ENCODE measurements at places on chromosomes 11 and 22.
A peak's percentile ranks its signal among the peaks of the same experiment; 100 is the strongest.

DNA sequence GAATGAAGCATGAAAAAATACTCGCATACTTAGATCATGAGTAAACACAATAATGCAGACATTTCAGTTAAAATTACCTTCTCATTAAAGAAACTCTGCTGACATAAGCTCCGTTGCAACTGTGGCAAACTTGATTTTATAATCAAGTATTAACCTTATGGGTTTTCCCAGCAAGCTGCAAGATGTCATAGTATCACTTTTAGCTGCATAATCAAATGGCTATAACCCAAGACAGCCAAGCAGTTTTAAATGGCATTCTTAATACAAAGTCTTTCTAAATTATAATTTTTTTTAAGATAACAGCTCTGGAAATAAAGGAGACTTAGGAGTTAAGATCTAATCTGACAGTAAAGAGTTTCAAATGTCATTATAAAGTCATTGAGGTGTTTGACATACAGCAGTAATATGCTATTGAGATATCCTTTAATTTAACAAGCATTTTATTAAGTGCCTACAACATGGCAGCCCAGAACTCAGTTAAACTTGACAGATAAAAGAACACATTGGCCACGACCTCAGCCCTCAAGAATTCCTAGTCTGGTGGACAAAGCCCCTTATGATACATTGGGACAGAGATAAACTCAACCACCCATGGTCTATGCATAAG lies 163.1 kb upstream of the FAT3 start:
- DNase-seq: no peak

GRCh38 chr22:49499433-49500075 lies 328.1 kb downstream of the BRD1 start:
- no peak for DNase-seq

DNA sequence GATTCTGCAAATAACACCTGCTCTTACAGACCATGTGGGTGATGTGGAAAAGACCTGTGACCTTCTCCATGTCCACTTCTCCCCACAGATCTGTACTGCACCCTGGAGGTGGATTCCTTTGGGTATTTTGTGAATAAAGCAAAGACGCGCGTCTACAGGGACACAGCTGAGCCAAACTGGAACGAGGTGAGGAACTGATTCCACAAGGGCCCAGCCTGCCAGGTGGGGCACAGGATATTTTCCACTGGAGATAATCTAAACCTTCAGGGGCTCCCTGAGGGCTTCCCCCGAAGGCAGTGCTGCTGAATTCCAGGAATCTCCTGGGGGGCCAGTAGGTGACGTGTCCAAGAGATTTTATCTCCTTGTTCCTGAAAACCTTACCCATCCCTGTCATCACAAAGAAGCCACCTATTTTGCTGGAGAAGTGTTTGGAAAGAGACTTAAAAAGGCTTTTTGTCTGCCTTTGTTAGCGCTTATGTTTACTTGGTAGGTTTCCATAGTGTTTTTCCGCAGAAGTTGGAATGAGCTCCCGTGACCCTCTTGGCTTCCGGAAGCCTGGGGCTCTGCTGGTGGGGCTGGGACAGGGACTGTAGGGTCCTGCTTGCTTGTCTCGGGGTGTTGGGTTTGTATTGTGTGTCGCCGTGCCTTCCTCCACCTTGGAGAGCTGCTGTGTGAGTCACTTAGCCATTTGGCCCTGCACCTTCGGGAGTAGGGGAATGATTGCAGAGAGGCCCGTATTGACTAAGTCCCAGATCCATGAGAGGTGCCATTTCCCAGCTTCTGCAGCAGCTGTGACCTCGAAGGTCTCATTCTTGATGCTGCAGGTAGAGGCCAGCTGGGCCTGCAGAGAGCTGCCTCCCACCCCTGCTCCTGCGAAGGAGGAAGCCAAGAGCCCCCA lies 112.4 kb downstream of the BCR start:
- DNase-seq: no peak

GRCh38 chr11:113373306-113373705 lies 14.3 kb upstream of the ANKK1 start:
- DNase-seq: no peak

- peak; percentile 70 for DNase-seq
Observed at GRCh38 chr11:69703768-69704507, at the start of gene FGF19. TSS of gene FGF19 (minus strand) at chr11:69704022. CDS start at chr11:69703876, 146 bp downstream.

GRCh38 chr11:118921929-118922744 lies 3.6 kb downstream of the BCL9L start:
- DNase-seq: peak; percentile 68

DNA sequence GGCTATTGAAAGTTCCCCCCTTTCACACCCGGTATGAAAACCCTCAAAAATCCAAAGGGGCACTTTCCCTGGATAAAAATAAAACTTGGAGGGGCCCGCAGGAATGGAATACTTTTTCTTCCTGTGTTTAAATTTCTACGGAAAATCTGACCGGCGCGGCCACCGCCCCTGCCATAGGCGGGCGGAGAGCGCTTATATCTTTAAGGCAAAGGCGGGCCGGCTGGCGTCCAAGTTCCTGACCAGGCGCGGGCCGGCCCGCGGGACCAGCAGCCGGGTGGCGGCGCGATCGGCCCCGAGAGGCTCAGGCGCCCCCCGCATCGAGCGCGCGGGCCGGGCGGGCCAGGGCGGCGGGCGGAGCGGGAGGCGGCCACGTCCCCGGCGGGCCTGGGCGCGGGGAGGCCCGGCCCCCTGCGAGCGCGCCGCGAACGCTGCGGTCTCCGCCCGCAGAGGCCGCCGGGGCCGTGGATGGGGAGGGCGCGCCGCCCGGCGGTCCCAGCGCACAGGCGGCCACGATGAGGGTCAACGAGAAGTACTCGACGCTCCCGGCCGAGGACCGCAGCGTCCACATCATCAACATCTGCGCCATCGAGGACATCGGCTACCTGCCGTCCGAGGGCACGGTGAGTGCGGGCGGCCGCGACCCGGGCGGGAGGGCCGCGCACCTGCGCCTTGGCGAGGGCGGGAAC lies at the start of gene ANO1:
TSS of gene ANO1 (plus strand) at position 223 of the 686 bp plus-strand sequence. CDS start at position 513, 290 bp downstream.
- DNase-seq: no peak

GRCh38 chr22:37294747-37295146 lies 12.4 kb downstream of the CYTH4 start:
- DNase-seq: no peak

GRCh38 chr22:33400061-33400840 lies 342.1 kb upstream of the SYN3 start:
- DNase-seq: no peak

- DNase-seq: no peak
Observed at GRCh38 chr11:43542750-43543712, 137.5 kb upstream of the HSD17B12 start.

GRCh38 chr11:125347261-125347585 lies 148.8 kb downstream of the FEZ1 start:
- DNase-seq: no peak

GRCh38 chr11:90363739-90364138 lies 140.9 kb upstream of the CHORDC1 start:
- DNase-seq: no peak

DNA sequence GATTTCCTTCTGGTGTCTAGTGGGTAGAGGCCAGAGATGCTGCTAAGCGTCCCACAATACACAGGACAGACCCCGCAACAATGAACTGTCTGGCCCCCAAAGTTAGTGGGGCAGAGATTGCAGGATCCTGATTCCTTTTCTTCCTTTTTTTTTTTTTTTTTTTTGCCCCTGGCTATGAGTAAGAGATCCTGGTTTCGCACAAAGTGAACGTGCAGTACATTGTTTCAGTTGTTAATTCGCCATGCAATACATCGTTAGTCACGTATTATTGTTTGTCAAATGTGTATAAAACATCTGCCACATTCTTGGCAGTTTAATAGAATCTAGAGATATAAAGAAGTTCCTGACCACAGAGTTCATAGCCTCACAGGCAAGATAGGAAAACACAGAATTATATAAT lies 20.2 kb downstream of the ST3GAL4 start:
- no peak for DNase-seq

GRCh38 chr22:43570531-43571165 lies 158.8 kb downstream of the MPPED1 start:
- no peak for DNase-seq

DNA sequence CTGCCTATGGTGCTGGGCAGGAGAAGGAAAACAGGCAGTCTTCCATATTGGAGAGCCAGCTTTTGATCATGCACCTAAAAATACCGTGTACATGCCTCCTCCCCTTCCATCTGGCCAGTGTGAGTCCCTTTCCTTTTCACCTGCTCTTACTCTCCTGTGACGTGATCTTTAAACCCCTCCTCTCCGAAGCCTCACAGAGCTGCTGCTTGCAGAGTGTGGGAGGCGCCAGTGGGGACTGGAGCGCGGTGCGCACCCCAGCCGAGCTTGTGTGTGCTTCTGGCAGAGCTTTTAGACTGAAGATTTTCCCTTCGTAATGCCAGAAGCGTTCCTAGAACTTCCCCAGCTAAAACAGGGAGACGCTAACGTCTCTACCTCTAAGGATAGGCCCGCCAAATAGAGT lies 29.8 kb downstream of the MUC6 start:
- no peak for DNase-seq

DNA sequence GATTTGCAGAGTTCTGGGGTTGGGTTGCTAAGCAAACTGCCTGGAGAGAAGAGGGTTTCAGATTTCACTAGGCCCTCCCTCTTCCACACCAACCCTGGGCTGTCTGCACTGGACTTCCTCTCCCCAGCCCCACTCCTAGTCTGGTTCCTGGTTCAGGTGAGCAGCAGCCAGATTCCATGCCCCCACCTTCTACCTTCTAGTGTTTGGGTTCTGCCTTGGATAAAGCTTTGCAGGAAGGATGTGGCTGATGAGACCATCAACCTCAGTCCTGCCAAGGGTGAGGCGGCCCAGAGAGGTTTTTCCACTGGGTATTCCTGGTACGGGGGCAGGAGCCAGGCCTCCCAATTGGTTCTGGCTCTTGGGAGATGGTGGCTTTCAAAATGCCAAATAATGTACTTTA lies 68.3 kb downstream of the BCR start:
- DNase-seq: no peak

DNA sequence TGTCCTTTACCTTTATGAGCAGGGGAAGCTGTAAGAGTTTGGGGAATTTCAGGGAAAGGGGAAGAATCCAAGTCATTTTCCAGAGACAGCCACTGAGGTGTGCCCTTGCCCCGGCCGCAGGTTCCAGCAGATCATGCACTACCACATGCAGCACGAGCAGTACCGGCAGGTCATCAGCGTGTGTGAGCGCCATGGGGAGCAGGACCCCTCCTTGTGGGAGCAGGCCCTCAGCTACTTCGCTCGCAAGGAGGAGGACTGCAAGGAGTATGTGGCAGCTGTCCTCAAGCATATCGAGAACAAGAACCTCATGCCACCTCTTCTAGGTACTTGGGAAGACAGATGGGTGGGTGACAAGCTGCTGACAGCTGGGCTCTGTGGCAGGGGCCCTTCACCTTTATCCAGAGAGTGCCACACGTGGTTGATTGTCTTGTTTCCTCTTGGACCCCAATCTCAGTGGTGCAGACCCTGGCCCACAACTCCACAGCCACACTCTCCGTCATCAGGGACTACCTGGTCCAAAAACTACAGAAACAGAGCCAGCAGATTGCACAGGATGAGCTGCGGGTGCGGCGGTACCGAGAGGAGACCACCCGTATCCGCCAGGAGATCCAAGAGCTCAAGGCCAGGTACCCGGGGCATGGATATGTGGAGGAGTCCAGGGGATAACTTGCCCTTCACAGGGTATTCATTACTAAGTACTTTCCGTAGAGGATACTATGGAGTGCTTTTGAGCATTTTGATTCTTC lies 5.8 kb upstream of the HMBS start:
- no peak for DNase-seq

- no peak for DNase-seq
Observed at GRCh38 chr22:47691152-47691895, 928.9 kb downstream of the TBC1D22A start.

DNA sequence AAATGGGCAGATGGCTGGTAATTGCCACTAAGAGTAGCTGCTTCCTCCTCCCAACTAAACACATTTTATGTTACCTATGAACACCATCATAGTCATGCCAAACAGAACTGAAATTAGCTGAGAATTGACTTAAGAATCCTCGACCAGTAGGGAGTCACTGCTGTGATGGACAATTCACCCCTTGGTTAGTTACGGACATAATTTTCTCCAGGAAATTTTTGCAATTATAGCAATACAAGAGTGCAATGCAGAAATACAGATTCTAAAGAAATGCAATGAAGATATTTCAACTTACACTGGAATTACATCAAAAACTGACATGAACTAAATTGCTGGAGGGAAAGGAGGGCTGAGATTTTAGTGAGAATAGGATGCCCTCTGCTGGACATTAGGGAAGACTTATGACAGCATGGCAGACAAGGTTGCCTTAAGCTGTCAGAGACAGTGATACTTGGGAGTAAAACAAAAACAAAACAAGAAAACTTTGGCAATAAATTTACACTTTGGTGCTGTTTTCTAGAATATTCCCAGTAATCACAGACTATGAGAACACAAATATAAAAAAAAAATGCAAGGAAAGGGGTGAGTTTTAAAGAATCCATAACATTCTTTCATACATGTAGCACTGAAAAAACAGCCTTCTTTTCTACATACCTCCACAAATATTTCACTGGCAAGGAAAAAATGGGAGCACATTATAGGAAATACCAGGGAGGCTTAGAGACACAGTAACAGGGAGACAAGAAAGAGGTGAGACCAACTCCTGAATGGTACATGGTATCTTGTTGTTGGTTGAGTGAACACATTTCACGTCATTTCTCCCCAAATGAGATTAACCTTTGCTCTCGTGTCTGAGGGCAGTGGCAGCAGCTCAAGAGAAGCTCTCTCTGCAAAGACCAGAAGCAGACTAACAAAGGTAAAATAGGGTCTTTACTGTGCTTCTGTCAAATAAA lies 11.2 kb upstream of the PPP2R1B start:
- DNase-seq: no peak

GRCh38 chr11:33197915-33198727 lies 36.8 kb upstream of the CSTF3 start:
- DNase-seq: no peak

GRCh38 chr22:43060183-43060582 lies 29.0 kb downstream of the TTLL1 start:
- DNase-seq: no peak

DNA sequence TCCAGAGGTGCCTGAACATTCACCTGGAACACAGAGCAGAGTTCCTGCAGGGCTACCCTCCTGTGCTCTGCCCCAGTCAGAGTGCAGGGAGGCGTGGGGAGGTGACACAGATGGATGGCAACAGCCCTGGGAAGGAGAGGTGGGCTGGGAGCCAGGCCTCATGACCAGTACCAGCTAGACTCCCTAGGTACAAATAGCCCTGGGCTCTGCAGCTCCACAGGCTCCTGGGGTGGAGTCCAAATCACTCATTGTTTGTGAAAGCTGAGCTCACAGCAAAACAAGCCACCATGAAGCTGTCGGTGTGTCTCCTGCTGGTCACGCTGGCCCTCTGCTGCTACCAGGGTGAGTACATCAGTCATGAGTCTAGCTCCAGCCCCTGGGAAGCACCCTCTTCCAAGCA lies at the start of gene SCGB1D2:
TSS of gene SCGB1D2 (plus strand) at position 219 of the 400 bp plus-strand sequence. CDS start at position 288, 69 bp downstream.
- no peak for DNase-seq

DNA sequence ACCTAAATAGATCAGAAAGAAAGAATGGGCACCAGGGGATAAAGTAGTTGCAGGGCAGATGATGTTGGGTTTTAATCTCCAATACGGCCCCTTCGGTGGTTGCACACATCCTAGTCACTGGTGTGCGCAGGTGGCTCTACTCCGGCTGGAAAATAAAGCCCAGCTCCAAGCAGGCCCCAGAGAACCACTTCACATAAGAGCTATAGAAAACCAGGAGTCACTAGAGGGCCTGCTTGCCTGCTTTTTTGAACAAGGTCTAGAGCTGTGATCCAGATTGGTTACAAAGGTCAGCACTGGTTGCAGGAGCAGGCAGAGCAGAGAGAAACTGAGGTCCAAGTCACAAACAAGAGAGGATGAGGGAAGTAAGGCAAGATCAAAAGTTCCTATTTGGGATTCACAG lies 41.5 kb upstream of the MS4A8 start:
- no peak for DNase-seq

- no peak for DNase-seq
Observed at GRCh38 chr22:47540011-47540410, 777.6 kb downstream of the TBC1D22A start.

GRCh38 chr11:108975026-108975425 lies 310.2 kb downstream of the DDX10 start:
- no peak for DNase-seq

Measured in left forelimb (tissue), 1 donor.